ENCODE measurements at places on chromosomes 7 and 10.

- DNase-seq = no peak
Observed at GRCh38 chr7:27172823-27173510, 1.2 kb downstream of the HOXA10 start.

- DNase-seq = no peak
Observed at GRCh38 chr7:100107890-100108289, 6.4 kb downstream of the AP4M1 start.

GRCh38 chr7:123784263-123784662 is 35.5 kb upstream of the WASL start:
- DNase-seq = no peak

GRCh38 chr7:17773289-17773626 is 167.0 kb downstream of the SNX13 start:
- no peak for DNase-seq

Measured in nucleus accumbens (tissue), 56 donors.